ENCODE measurements at places on chromosomes 13 and 19. TPM values are rescaled to one million over a fixed set of nuclear protein-coding genes. Genes with fewer than 3 reads are reported as not detected.

- DNase-seq, result no peak
Observed at GRCh38 chr19:11973019-11973810, 8.4 kb downstream of the ZNF763 start.

- DNase-seq, result no peak
Observed at GRCh38 chr19:13060233-13060963, 42.3 kb downstream of the LYL1 start.

HSPB6 gene
- 863 TPM for total RNA-seq

DNA sequence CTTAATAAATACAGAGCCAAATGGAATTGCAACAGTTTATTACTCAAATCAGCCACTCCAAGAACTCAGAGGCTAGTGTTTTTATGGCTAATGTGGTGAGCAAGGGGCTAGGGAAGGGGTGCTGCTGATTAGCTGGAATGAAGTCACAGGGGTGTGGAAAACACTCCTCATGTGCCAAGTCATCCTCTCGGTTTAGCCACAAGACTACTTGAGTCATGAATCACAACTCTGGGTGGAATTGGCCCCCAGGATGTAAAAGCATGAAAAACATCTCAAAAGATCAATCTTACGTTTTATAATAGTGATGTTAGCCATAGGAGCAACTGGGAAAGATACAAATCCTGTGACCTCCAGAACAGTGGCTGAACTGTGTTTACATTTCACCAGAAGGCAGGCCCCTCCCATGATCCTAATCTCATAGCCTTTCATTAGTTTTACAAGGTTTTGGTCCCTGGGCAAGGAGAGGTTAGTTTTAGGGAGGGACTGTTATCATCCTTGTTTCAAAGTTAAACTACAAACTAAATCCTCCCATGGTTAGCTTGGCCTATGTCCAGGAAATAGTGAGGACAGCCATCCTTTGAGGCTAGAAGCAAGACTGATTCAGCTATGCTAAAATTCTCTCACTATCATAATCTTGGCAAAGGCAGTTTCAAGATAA, 2020.1 kb upstream of the PCDH20 start:
- no peak for DNase-seq

DNA sequence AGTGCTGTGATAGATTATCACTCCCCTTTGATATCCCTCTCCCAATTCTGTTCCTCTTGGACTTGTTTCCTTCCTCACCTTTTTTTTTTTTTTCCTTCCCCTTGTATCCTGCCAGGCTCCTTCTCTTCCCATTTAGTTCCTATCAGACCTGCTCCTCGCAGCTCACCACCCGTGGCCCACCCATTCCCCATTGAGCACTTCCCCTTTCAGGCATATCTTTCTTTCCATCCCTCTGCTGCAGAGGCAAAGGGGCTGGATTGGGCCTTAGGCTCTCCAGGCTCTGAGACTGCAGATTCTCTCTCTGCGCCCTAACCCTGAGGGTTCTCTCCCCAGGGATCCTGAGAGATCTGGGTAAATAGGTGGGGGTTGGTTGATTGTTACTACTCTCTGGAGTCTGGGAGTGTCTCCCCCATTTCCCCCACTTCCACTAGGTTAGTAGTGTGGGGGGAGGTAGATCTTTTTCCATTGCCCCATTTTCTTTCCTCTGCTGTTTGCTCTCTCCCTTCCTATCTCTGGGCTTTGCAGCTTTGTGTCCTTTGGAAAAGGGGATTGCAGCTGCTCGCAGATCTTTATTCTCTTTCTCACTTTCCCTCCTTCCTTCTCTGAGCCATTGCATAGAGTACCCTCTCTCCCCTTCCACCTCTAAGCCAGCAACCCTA, 2.3 kb downstream of the ARHGAP35 start:
- DNase-seq, result no peak

DNA sequence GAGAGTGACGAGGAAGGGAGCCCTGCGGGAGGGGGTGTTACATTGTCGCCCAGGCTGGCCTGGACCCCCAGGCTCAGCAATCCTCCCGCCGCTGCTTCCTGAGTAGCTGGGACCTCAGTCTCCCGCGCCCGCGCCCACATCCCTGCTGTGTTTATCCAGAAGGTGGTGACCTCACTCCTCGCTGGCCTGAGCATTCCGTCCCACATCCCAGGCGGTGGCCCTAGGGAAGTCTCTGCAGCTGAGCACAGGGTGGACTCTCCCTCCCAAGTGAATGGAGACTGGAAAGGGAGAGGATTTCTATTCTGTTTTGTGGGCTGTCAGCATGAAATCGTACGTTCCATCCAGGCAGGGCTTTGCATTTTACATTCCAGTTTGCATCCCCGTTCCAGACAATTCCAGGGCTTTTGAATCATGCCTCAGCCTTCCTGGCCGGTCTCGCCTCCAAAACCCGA, 401 bp upstream of the ZNF765 start:
- peak; percentile 76 for DNase-seq

LILRB4 gene
- total RNA-seq, result 1.2 TPM

DNA sequence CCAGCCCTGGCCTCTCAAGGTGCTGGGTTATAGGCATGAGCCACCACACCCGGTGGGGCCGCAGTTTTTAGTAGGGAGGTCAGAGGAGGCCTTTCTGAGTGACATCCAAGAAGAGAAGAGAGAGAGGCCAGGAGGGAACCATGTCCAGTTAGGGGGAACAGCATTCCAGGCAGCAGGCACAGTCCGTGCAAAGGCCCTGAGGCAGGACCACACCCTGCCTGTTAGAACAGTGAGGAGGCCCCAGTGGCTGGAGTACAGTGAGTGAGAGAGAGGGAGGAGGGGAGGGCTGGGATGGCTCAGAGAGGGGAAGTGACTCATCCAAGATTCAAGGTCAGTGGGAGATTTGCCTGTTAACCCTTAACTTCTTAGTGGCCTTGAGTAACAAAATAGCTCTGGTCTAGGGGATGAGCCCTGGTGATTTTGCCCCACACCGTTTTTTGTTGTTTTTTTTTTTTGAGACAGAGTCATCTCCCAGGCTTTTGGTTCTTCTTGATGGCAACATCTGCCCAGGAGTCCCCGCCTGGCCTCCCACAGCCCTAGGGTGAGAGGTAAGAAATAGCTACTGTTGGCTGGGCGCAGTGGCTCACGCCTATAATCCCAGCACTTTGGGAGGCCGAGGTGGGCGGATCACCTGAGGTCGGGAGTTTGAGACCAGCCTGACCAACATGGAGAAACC, 2.7 kb upstream of the PLIN3 start:
- peak; percentile 82 for DNase-seq

DNA sequence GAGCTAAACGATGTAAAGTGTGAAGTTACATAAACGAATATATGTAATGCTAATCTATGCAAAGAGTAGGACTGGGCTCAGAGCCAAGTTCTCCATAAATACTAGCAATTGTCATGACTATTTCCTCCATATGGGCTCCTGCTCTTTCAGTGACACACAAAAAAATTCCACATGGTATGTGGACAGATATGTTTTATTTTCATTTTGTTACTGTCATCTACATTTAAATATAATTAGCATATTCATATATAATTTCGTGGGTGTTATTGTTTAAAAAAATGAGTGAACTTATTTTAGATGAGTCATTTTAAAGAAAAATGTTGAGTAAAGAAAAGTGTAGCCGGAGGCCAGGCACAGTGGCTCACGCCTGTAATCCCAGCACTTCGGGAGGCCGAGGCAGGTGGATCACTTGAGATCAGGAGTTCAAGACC, 5.0 kb upstream of the IGSF23 start:
- DNase-seq, result no peak

Measured in cardiac septum (tissue), 1 donor.